Dermis blood vessel endothelial cell (primary cell): ENCODE measurements at places on chromosomes 5 and 9.
A peak's percentile ranks its signal among the peaks of the same experiment; 100 is the strongest.

DNA sequence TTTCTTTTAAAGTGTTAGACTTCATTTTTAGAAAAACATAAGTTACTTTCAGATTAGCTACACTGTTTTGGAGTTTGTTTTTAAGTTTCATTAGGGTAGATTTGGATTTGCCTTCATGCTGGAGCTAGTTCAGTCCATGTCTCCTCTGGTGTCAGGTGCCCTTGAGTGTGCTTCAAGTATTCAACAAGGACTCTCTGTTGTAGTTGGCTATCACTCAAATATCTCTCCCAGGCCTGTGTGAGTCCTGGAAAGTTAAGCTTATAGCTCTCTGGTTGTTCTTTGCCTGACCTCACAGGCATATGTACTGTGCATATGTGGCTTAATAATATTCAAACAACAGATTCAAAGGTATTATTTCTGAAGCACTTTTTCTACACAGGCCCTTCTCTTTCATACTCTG lies 45.4 kb downstream of the PTBP3 start:
- no peak for DNase-seq

DNA sequence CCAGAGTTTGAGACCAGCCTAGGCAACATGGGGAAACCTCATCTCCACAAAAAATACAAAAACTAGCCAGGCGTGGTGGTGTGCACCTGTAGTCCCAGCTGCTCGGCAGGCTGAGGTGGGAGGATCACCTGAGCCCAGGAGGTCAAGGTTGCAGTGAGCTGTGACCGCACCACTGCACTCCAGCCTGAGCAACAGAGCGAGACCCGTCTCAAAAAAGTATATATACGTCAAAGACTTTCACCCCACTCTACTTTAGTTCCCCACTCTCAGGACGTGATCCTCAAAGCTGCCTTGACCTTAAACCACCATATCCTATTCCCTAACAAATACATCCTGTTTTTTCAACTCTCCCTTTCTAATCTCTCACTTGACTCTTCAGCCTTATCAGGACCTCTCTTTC lies 41.0 kb downstream of the PCDHGC5 start:
- no peak for DNase-seq

DNA sequence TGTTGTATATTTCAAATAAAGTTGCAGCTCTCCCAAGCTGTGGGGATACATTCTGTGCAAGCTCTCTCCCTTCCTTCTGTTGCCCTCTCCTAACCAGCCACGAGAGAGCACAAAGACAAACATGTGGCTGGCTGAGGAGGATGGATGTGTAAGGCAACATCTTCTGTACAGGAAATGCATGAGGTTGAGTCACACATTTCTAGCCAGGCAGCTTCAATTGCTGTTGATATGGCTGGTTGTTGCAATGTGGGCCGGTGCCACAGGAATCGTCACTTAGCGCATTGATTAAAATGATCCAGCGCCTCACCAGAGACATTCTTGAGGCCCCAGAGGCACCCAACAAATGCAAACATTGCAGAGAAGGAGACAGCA lies 207.1 kb downstream of the ICE1 start:
- no peak for DNase-seq

- no peak for DNase-seq
These were observed 31.4 kb upstream of the PSD2 start for GRCh38 chr5:139763930-139764791.

DNA sequence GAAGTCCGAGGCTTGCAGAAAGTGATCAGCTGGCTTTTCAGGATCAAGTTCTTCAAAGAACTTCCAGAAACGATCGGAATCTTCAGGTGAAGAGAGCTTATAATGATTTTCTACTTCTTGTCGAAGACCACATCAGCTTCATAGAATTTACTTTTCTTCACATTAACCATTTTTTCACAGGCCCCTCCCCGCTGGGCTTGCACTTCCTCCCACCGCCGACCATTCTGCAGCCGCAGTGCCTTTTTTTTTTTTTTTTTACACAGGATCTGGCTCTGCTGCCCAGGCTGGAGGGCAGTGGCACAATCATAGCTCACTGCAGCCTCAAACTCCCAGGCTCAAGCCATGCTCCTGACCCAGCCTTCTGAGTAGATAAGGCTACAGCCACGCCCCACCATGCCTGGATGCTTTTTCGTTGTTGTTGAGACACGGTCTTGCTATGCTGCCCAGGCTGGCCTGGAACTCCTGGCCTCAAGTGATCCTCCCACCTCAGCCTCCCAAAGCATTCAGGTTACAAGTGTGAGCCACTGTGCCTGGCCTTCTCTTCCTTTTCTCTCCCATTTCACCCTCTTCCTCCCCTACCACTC lies 15.3 kb upstream of the RNF130 start:
- DNase-seq: no peak

GRCh38 chr5:163384669-163385068 lies 52.7 kb upstream of the CCNG1 start:
- no peak for DNase-seq

GRCh38 chr5:154860123-154860522 lies 1.7 kb downstream of the CNOT8 start:
- DNase-seq: peak; percentile 43

GRCh38 chr5:14165375-14166106 lies 22.4 kb downstream of the TRIO start:
- DNase-seq: peak; percentile 98

DNA sequence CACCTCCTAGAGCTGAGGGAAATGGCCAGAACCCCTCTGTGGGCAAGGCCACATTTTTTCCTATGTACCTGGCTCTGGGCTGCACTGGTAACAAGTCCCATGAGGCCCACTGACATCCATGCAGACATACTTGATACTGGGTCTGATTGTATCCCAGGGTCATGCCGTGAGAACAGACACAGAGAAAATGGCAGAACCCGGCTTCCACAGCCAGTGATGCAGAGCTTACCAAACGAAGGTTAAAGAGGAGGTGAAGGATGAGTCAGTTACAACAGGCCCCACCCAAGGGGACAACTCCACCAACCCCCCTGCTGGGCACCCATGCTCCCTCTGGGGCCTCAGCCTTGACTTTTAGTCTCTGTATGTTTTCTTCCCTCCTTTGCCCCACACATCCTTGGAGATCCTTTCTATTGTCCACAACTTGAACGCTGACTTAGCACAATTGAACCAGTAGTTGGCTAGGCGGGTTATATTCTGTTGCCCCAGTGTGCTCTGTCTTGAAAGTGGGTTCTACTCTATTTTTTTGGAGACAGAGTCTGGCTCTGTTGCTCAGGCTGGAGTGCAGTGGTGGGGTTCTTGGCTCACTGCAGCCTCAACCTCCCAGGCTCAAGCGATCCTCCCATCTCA lies 93.5 kb downstream of the DAP start:
- DNase-seq: no peak

GRCh38 chr5:112371067-112371466 lies 48.0 kb downstream of the EPB41L4A start:
- no peak for DNase-seq

GRCh38 chr5:143359869-143360268 lies 43.6 kb downstream of the NR3C1 start:
- no peak for DNase-seq

DNA sequence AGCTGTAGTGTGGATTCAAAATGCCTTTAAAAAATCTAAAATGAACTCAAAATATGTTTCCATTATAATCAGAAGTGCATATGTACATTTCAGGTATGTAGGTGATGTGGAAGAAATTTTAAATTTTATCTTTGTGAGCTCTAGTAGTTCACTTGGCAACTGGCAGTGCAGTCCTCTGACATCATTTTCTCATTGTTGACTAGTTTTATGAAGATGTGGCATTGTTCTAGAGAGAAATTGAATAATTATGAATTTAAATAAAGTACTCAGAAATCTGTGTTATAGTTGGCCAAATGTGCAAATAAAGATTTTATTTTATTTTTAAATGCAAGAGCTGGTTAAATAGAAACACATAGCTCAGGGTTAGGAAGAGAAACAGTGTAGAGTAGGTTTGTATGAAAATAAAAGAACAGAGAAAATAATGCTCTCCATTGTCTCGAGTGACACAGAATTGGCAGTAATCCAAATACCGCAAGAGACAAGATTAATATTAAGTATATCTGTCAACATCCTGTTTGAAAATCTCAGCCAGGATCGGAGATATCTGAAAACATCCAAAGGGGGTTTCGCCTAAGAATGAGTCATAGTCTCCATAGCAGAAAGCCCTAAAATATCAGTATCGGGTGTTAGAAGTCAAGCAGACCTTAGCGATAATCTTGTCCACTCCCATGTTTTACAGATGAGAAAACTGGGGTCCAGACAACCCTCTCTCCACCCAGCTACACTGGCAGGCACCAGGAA lies 189.4 kb downstream of the CCDC192 start:
- peak; percentile 67 for DNase-seq

DNA sequence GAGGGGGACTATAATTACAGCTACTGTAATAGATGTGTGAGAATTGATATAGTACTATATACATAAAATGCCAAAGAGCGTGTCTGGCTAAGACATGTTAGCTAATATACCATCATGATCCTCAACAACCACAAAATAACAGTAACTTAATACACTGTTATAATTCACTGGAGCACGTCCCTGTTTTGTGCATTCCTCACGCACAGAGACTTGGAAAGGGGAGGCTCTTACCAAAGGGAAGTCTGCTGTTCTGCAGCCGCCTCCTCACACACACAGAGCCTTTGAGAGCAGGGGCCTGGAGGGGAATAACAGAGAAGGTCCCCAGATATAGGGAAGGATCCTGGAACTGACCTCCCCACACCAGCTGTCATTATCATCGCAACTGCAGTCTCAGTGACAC lies 97.3 kb downstream of the ANKRD18A start:
- no peak for DNase-seq

GRCh38 chr5:151740958-151741373 lies 17.5 kb downstream of the ATOX1 start:
- DNase-seq: peak; percentile 49

DNA sequence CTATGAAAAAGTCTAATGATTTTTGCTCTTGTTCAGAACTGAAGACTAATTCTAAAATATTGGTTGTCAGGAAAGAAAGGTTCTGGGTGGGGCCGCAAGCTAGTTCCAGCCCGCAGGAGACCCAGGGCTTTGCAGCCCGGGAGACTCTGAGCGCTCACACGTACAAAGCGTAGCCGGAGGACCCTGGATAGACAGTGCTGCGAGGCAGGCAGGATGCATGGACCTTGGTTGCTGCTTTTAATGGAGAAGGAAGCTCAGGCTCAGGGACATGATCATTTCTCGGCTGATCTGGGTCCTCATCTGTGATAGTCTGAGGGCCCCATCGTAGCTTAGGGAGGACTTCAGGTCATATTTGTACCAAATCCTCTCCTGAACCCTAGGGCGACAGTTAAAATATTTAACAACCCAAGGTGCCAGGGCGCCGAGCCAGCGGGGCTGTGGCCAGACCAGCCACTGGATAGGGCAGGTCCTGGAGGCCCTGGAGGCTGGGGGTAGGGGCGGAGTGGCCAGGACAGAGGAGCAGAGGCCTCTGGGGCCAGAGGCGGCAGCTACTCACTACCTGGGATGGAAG lies 70.1 kb upstream of the UNC5A start:
- no peak for DNase-seq

- no peak for DNase-seq
These were observed 61.0 kb downstream of the DAP start for GRCh38 chr5:10699987-10700386.

DNA sequence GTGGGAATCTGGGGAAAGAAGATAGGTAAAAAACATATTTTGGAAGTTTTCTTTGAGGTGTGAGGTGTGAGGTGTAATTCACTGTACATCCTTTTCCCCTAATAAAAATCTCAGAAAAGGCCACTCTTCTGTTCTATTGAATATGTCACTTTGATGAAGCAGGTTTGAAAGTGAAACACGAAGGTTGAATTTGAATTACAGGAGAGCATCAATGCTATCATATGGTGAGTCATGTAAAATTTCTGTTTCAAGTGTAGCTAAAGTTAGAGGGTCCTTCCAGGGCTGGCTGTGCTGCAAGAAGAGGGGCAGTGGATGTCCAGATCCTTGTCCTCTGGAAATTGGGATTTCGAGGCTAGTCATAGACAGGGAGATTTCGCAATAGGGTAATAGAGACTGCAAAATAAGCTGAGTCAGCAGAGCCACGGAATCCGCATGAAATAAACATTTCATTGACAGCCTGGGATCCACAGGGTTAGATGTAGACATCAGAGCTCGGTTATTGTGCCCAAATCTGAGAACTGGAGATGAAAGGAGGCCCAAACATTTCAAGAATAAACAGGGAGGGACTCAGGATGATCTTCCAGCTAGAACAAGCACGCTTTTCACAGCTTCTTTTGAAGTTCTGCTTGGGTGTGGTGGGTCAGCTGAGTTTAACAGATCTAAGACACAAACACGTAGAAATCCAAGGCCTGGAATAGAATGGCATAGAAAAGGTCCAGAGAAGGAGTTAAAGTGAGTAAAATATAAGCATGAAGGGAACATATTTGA lies 194.4 kb upstream of the CDKN2B start:
- DNase-seq: no peak

DNA sequence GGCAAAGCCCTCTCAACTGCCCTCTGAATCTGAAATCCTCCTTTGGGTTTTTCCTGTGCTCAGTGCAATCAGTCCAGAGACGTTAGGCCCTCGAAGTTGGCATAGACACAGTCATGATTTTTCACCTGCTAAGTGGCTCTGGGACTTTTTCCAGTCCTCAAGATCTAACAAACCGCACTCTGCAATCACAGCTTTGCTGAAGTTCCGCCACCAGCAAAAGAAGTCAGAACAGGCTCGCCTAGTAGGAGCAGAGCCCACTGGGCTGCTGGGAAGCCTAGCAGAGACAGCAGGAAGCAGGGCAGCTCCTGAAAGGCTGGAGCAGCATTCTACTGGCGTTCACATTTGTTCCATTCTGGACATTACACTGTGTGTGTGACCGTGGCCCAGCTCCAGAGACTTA lies 222.8 kb upstream of the KIF2A start:
- DNase-seq: no peak

- DNase-seq: no peak
These were observed 288.3 kb downstream of the SLF1 start for GRCh38 chr5:94906750-94907149.

- no peak for DNase-seq
These were observed 181.1 kb upstream of the MEF2C start for GRCh38 chr5:89064054-89064453.

GRCh38 chr9:129245276-129245675 lies 67.2 kb upstream of the IER5L start:
- no peak for DNase-seq

DNA sequence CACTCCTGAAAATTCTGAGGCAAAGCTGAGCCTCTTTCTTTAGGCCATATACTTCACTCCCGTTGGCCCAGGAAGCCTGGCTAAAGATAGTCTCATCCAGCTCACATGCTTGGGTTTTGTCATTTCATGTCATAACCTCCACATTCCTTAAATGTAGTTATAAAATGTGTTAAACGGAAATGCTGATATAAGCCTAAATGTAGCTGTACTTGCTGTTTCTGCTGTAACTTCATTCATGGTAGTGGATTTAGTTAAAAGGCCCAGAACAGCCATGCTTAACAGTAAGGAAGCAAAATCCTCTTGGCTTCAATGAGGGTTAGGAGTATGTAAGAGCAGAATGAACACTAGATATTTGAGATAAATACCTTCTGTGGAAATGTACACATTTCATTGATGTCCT lies 135.8 kb upstream of the TMEM161B start:
- no peak for DNase-seq
